ENCODE measurements at places on chromosomes 3 and 15.
A peak's percentile ranks its signal among the peaks of the same experiment; 100 is the strongest.

DNA sequence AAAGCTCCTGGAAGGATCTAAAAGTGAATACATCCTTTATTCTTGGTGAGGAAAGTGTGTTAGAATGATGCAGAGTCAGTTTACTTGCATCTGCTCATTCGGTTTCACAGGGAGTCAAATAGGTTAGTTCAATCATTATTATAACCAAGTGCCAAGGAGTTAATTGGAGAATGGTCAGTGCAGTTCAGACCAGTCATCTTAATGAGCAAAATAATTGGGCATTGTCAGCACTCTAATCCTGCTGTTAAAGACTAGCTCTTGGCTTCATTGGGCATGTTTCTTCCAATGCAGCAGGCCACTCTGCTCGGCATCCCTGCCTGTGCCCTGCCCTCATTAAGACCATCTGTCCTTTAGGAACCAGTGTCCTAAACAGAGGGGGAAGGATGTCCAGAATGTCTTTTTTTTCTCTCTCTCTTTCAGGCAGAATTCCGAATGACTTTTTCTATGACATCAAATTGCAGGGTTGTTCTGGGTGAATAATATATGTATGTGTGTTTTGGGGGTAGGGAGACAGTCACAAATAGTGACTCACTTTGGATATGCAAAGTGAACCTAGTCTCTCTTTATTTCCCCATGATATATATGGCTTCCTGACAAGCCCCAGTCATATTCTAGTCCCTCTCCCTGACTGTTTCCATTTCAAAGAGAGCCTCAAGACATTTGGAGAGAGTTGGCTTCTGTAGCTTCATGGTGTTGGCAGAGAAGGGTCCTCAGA lies 205.4 kb upstream of the TRIM42 start:
- no peak for DNase-seq

DNA sequence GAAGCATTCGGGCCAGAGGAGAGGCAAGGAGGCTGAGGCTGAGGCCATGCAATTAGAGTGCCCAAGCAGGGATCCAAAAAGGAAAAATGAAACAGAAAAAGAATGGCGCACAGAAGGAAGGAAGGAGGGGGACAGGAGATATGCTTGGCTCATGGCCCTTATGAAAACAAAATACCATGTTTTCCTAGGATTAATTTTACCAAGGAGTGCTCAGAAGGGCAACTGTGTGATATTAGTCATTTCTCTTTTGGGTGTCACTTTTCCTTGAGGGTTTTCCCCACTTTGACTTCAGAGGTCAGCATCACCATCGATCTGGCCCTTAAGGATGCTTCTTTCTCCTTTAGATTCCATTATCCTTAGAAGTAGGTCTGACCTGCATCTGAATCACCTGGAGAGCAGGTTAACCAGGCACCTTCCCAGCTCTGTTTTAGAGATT lies 1.4 kb downstream of the PARP14 start:
- DNase-seq = no peak

DNA sequence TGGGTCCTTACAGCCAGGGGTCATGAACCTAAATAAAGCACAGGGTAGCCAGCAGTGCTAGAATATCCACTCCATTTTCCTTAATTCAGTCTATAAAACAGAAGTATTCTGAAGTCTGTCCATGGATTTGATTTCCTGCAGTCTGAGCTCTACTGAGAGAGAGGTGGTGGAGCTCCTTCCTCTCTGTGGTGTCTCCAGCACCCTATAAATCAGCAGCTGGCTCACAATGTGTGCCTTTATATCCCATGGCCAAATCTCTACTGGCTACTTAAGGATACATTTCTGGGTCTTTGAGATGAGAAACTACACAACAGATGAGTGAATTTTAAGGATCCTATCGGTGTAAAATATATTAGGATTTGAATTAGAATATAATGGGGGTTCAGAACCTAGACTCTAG lies 339.9 kb upstream of the RBMS3 start:
- DNase-seq = peak; percentile 6

DNA sequence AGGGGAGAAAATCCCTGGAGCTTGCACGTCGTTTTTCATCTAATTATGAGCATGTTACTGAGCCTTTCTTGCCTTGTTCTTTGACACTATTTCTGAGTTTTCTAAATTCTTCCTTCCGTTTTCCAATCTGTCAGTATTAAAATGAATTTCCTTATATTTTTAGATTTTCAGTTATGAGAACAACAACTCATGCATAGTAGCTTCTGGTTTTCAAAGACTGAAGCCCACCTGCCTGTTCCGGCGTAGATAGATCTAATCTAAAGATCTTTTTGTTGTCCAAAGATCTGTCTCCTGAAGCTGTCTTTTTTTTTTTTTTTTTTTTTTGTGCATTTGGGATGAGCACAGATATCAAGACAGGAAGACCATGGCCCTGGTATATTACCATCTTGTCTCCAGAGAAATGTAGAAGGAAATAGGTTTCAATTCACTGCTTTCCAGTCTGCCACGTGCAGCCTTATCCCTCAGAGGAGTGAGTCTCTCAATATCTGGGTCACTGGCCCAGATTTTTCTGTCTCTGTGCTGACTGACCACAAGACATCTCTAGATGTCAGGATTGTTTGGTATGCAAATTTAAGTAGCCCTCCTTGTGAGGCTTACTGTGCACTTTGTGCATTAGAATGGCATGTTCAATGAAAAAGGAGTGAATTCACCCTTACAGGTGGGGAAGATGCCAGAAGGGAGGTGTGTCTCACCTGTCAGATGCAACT lies 222.3 kb upstream of the TMC3 start:
- DNase-seq = no peak

GRCh38 chr3:115018694-115019093 lies 128.4 kb downstream of the ZBTB20 start:
- DNase-seq = no peak

- no peak for DNase-seq
These were observed 3.0 kb downstream of the SPATA16 start for GRCh38 chr3:173138026-173138425.

- no peak for DNase-seq
These were observed 15.1 kb upstream of the ARHGAP31 start for GRCh38 chr3:119279101-119279554.

GRCh38 chr3:156305672-156306071 lies 185.3 kb downstream of the KCNAB1 start:
- no peak for DNase-seq

DNA sequence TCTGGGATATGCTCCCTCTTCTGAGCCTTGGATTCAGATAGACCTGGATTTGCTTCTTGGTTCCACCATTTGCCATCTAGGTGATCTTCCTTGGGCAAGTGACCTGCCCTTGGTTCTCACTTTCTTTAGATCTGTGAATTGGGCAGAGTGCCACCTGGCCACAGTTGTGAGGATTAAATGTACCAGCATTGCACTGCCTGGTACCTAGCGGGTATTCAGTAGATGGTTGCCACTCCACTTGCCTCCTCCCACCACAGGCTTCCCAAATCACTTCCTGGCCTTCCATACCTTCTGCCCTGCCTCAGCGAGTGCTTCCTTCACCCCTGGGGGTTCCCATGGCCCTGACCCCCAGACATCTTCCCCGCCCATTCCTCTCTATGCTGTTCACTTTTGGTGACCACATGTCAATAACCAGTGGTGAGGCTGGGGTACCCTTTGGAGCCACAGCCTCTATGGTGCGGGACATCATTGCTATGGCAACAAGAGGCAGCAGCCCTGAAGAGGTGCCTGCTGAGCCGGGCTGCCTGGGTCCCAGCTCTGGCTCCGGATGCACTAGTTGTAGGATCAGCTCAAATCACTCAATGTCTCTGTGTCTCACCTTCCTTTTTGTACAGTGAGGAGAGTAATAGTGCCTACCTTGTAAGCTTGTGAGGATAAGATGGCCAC lies 40.5 kb downstream of the CMTM7 start:
- no peak for DNase-seq

DNA sequence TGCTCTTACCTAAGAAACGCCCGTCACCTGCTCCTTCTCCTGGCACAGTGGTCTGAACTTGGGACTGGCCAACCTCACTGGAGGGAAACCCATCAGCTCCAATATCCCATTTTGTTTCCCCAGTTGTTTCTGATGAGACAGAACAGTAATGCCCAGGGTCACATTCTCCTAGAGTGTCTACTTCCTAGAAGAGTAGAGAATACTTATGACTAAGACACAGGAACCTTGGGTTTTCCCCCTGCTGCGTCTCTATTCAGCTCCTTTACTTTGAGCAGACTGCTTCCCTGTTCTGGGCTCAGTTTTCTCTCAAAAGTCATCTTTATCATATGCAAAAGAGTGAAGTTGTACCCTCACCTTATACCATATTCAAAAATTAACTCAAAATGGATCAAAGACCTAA lies 79.4 kb downstream of the POLR2M start:
- DNase-seq = no peak
